ENCODE measurements at places on chromosomes 7 and 10.

- DNase-seq, result no peak
These were observed at the start of gene HOXA3 for GRCh38 chr7:27151931-27152815. TSS of gene HOXA3 (minus strand) at chr7:27152583. CDS start at chr7:27110640, 41,943 bp downstream.

DNA sequence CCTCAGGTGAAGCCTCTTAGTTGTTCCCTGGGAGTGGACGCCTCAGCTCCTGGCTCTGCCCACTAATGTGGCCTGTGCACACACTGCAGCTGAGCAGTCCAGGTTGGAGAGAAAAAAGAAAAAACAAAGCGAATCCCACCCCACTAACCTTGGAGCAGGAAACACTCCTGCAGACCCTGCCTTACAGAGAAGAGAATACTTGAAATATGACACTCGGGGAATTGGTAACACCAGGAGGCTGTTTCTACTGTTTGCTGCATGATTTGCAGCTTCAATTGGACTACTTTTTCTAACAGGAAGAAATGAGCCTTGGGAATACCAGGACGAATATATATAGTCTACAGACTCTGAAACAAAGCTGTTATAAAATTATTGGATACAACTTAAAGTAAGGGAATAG lies 22.2 kb downstream of the CDHR3 start:
- no peak for DNase-seq

DNA sequence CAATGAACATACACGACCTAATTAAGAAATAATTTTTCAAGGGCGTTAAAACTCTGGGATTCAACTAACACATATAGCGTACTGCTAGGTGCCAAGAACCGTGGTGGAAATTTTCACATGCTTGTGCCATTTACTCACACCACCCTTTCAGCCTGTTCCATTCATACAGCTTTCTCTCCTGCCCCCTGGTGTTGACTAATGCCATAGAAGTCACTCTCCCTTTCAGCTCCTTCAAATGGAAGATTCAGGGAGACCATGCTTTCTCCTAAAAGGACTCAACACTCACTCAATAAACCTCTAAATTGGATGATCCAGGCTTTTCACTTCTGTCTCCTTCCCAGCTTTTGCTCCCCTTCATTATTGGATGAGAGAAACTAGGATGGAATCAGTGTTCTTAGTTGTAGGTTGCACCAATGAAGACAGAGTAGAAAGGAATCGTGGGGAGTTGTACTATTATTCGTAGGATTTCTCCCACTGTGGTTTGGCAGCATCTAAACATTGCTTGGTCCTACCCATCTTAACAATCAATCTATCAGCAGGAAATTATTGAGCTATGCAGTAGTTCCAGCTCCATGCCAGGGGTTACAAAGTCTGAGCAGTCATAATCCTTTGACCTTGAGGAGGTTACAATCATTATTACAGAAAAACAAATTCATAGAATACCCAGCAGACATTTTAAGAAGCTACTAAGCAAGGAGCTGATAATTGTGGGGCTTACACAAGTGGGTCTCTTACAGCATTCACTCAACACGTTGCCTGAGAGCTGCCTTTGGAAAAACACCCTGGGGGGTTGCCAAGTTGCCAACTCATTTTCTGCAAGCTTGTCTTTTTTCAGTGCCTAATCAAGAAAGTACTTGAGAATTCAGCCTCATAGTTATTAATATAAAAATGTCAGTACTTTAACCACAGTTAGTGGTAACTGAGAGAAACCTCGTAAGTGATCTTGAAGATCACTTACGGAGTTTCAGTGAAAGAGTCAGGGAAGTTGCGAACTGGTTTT lies 2.8 kb upstream of the PPP1R3C start:
- DNase-seq, result peak; percentile 35

GRCh38 chr7:96833676-96834453 lies 124.2 kb upstream of the SEM1 start:
- DNase-seq, result no peak

DNA sequence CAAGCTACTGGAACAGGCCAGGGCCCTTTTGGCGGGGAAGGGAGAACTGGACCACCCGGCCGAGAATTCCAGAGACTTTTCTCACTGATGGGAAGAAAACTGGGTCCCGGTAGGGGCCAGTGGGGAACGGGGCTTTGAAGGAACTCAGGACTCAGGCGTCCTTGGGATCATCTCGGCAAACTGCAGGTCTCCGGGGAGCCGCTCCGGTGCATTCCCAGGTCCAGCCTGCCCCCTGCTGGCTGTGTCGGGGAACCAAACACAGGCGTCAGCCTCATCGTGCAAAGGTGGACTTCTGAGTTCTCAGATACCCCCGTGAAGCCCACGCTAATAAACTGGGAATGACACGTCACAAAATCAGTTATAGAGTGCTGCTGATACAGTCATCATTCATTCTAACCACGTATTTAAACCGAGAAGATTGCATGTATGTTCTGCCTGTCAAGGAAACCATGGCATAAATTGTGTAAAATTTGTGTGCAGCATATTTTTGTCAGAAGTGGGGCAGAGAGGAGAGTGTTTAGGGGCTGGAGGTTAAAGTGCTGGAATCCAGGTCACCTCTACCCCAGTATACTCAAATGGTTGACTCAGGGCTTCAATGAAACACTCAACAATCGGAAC lies 76.1 kb upstream of the CPXM2 start:
- no peak for DNase-seq

DNA sequence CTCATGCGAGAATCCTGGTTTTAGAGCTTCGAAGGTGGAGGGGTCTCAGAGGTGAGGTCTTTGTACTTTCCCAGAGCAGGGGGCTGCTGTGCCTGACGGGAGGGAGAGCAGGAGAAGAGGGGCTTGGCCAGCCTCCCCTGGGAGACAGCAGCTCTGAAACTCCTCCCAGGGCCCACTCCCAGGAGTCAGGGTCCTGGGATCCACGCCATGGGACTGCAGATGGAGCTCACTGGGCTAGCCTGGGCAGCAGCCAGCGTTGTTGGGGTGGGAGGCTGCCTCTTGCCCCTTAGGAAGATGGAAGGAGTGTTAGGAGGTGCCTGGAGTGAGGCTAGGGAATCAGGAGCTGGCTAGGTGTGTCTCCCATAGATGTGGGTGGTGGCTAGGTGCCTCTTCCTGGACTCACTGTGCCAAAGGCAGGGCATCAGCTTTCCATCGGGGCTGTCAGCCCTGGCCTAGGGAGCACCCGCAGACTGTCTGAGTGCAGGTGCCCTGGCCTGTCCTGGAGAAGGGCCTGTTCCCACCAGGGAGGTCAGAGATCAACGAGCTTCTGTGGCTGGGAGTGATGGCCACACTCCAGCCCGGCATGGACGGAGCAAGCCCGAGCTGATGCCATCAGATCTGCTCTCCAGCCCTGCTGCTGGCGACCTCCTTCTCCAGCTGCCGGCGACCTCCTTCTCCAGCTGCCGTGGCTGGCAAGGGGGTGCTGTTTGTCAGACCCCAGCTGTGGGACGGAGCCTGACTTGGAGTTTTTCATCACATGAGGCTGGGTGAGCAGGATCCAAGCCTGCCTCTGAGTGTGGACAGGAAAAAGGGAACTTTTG lies 111.3 kb downstream of the PTPN20 start:
- DNase-seq, result no peak

GRCh38 chr7:95264363-95264891 lies 59.9 kb downstream of the PON1 start:
- no peak for DNase-seq

DNA sequence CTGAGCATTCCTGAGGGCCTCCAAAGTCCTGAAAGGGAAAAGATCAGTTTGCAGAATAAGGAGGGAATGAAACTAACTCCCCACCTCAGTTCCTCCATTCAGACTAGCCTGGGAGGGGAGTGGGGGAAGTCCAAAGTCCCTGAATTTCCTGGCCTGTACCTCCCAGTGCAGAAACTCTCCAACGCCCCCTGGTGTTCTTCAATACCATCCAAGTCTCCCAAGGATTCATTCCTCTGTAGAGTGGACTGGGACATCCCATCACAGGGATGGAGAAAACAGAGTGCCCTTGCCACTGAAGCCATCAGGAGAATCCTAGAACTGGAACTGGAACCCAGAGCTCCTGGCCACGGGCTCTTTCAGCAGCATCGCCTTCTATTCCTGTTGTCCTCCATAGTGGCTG lies 1.6 kb upstream of the COL13A1 start:
- DNase-seq, result no peak

- no peak for DNase-seq
These were observed 62.1 kb upstream of the ZNF746 start for GRCh38 chr7:149559711-149560110.

DNA sequence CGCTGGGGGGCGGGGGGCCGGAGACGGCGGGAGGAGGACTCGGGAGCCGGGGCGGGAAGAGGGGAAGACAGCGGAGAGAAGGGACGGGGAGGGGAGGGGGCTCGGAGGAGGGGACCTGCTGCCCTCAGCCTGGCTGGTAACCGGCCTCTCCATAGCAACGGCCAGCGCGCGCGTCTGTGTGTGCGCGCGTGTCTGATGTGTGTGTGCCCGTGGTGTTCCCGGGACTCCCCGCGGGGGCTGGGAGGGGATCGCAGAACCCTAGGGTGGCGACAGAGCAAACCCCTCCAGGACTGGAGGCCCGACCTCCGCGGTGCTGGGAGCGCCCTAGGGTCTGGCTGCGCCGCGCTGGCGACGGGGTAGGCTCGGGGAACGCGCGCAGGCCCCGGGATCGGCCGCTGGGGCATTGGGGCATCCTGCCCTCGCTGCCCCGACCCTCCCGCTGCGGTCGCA lies 356.3 kb downstream of the DNAJB6 start:
- DNase-seq, result no peak

DNA sequence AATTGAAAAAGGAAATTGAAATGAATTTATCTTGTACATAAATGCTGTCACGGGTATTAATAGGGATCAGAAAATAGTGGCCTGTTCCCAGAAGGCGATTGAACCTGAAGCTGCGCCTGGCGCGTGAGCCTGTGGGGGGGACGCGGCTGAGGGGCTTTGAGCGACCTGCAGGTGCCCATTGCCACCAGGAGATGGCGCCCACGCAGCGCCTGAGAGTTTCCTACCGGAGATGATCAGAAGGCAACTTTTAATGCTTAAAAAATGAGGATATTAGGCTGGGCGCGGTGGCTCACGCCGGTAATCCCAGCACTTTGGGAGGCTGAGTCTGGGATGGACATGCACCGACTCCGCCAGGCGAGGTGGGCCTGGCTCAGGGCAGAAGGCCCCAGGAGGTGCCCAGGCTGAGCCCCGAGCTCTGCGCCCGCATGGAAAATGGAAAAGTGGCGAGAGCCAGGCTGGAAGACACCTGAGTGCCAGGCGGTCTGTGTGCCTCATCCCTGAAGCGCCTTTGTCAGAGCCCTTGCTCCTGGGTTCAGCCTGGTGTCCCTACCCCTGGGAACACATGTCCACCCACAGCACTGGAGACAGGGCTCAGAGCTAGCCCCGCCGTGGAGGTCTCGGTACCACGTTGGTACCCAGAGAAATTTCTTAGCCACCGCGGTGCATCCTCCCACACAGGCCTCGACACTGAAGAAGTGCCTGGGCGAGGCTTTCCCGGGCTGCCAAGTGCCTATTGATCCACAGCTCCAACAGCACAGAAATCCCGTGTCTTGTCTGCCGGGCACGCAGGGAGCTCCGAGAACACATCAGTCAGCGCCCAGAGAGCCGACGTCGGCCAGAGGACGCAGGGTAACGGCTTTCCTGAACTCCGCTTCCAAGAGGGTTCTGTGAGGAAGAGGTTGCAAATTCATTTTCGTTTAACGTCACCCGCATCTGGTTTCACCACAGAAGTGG lies 117.4 kb downstream of the INPP5A start:
- peak; percentile 44 for DNase-seq

- no peak for DNase-seq
These were observed 67.7 kb downstream of the ST8SIA6 start for GRCh38 chr10:17386616-17387075.

- no peak for DNase-seq
These were observed 163.1 kb downstream of the CAMK1D start for GRCh38 chr10:12512332-12513002.

GRCh38 chr10:112721080-112721698 lies 228.9 kb upstream of the TCF7L2 start:
- DNase-seq, result no peak

GRCh38 chr7:18444826-18445225 lies 50.7 kb upstream of the HDAC9 start:
- DNase-seq, result no peak

GRCh38 chr10:84101042-84101441 lies 38.3 kb upstream of the GHITM start:
- no peak for DNase-seq

DNA sequence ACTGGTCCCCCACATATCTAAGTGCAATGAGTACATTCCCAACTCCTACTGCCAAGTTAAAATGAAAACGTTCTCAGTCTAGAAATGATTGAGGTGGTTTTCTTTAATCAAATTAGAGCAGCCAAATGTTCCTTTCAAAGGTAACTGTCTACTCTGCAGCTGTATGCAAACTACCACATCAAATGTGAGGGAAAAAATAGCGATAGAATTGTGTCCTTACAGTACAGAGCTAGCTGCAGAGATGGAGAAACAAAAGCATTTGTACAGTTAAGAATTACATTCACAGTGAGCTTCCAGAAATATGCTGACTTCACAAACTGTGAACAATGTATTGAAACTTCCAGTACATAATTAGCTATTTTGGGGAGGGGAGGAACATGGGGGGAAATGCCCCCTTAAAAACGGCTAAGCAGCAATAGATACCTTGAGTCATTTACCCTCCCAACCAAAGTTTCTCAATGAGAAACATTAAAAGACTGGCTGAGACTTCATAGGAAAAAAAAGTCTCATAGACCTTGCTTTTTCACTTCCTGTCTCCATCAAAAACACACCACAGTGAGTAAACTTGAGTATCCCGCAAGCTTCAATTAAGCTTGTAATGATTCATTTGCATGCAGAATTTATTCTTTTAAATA lies 22.9 kb downstream of the CDK6 start:
- DNase-seq, result no peak

GRCh38 chr10:9198611-9199010 lies 1144.1 kb downstream of the GATA3 start:
- DNase-seq, result no peak

- peak; percentile 68 for DNase-seq
These were observed 24.8 kb downstream of the AGAP3 start for GRCh38 chr7:151110941-151111645.

DNA sequence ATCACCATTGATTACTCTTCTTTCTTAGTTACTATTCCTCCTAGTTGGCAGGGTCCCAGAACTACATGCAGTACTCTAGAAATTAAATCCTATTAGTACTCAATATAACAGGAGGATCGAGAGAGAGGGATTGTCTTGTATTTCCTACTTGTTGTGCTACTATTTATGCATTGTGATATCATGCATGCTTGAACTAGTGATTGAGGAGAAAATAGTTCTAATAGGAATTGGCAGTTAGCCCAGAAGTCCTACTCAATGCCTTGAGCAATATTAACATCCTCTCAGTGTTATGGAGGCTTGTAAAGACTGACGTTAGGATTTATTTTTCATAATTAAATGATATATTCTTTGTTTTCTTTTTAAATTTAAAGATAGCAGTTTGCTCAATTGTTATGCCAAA lies 67.4 kb downstream of the FOXP2 start:
- DNase-seq, result no peak

GRCh38 chr10:6228647-6229046 lies 25.9 kb downstream of the PFKFB3 start:
- no peak for DNase-seq

- DNase-seq, result no peak
These were observed 25.7 kb upstream of the NDST2 start for GRCh38 chr10:73837072-73837471.

DNA sequence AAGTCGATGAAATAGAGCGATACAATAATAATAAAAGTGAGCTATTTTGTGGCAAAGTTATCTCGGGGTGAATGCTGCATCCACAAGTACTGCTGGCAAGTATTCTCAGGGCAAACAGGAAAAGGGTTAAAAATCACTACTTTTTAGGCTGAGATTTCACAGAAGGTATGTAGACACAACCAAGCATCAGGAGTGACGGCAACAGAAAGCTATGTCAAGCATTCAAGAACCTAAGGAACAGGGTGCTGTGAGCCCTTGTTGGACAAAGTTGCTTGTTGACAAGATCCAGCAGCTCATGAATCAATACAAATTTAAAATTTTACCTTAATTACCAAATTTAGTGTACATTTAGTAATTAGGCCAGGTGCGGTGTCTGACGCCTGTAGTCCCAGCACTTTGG lies 41.2 kb upstream of the C1QL3 start:
- DNase-seq, result no peak

All from activated T-cell treated with anti-CD3 and anti-CD28 coated beads for 1 hour (primary cell).